Left colon (tissue), 2 donors: ENCODE measurements at places on chromosomes 2 and 18. TPM values are rescaled to one million over a fixed set of nuclear protein-coding genes. Genes with fewer than 3 reads are reported as not detected.

DNA sequence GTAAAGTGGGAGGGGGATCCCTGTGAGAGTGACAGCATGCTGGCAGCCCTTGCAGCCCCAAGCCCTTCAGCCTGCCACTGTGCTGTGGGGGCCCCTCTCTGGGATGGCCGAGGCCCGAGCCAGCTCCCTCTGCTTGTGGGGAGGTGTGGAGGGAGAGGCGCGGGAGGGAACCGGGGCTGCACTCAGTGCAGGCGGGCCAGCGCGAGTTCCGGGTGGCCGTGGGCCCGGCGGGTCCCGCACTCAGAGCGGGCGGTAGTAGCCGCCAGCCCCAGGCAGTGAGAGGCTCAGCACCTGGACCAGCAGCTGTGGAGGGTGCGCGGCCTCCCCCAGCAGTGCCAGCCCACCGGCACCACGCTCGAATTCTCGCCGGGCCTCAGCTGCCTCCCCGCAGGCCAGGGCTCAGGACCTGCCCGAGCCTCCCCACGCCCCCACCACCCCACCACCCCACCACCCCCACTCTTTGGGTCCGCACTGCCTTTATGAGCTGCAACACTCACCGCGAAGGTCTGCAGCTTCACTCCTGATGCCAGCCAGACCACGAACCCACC is 208.1 kb downstream of the CDH19 start:
- DNase-seq, result no peak

DNA sequence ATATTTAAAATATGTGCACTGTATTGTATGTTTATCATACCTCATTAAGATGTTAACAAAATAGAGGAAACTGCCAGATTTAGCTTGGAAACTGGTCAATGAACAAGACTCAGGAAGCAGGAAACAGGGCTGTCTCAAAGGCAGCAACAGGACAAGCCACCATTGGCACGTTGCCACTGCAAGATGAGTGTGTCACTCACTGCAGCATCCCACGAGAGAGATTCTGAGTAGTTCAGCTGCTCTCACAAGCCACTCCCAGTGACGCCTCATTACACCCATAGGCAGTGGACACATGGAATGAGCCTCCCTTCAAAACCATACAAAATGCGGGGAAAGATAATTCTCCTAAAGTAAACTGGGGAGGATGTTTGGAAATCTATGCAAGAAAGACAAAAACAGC is 181.9 kb upstream of the DLGAP1 start:
- DNase-seq, result no peak

GRCh38 chr2:205702576-205702975 is 20.3 kb downstream of the NRP2 start:
- DNase-seq, result no peak

DNA sequence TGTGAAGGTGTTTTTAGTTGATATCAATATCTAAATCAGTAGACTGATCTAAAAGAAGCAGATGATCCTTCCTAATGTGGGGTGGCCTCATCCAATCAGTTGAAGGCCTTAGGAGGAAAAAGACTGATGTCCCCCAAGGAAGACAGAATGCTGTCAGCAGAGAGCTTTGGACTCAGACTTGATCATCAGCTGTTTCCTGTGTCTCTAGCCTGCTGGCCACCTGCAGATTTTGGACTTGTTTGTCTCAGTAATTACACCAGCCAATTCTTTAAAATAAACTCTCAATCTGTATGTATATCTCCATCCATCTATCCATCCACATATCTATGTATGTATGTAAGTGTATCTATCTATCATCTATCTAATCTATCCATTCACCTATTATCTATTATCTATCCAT is 301.3 kb downstream of the LPIN1 start:
- no peak for DNase-seq

- no peak for DNase-seq
These were observed 435.8 kb upstream of the MEIS1 start for GRCh38 chr2:65999103-65999502.

- no peak for DNase-seq
These were observed 317.3 kb upstream of the THUMPD2 start for GRCh38 chr2:40096360-40096759.

DNA sequence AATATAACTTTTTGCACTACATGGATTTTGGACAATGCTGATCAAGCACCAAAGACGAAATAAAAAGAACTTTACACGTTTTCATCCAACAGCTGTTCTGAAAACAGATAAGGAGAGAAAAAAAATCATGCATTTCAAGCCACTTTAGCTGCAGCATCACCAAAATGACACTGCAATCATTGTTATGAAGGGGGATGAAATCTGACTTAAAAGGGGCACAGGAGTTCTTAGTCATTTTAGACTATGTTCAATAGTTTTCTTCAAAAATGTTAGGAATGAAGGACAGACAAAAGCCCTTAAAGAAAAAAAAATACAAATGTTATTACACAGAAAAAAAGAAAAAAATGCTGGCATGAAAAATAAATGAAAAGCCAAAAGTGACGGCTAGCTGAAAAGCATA is 71.2 kb downstream of the CUL3 start:
- DNase-seq, result no peak

Gene CXCR4
- total RNA-seq, result 8.1 TPM

Gene KDSR
- 32.6 TPM for total RNA-seq

Gene TMEM169
- total RNA-seq, result 0.22 TPM
